Frontal cortex (tissue), 4 donors: ENCODE measurements at places on chromosomes 7 and 10. TPM values are rescaled to one million over a fixed set of nuclear protein-coding genes. Genes with fewer than 3 reads are reported as not detected.

GRCh38 chr10:7389844-7390243 lies 21.0 kb downstream of the SFMBT2 start:
- no peak for DNase-seq

- DNase-seq: peak; percentile 36
Measured at GRCh38 chr7:117715784-117716445, 157.3 kb downstream of the CTTNBP2 start.

GRCh38 chr10:31134311-31134952 lies 102.8 kb upstream of the ZNF438 start:
- no peak for DNase-seq

Gene RINT1
- total RNA-seq: 19.6 TPM

DNA sequence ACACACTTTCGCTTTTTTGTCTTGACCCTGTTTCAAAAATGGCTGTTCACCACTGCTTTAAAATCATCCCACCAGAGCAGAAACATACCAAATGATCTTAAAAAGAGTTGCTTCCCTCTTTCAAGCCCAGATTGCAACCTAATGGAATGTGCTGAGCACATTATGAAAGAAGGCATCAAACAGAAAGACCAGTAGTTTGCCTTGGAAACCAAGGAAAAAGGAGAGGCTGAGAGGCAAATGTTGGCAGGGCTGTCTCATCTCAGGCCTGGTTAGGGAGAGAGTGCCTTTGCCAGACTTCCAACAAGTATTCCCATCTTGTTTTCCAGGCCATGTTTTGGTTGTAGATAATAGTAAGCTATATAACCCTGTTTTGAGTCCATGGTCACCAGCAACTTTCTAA lies 64.3 kb downstream of the ABCB4 start:
- DNase-seq: no peak

Gene TAS2R4
- 2.0 TPM for total RNA-seq

Gene CUBN
- total RNA-seq: 1.2 TPM

Gene SAMD9L
- 1.6 TPM for total RNA-seq

DNA sequence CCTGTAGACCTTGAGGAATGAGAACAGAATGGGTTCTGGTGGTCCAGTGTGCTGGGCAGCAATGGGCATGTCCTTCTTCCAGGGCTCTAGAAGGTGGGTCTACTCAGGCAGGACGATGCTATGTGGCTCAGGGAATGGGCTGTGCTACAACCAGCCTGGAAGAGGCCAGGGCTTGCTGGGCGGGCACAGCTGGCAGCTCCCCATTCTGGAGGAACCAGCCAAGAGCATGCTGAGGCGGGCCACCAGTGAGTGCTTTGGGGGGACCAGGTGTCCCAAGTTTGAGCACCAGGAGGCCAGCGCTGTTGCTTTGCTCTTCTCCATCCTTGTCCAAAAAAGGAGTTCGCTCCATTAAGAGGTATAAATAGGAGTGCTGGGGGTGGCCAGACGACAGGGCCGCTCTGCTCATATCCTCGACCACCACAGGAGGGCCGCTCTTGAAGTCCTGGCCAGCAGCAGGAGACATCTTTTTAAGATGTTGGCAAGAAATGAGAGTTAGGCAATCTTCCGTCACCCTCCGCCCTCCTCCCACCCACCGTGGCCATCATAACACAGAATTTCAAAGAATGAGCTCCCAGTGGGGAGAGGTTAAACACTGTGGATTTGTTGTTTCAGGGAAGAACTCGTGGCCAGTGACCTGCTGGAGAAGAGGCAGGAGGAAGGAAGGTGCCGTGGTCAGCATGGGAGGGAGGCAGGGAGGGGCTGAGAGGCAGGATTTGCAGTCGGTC lies 141.3 kb downstream of the GRK5 start:
- no peak for DNase-seq

- no peak for DNase-seq
Measured at GRCh38 chr10:28425422-28425821, 107.5 kb upstream of the WAC start.

DNA sequence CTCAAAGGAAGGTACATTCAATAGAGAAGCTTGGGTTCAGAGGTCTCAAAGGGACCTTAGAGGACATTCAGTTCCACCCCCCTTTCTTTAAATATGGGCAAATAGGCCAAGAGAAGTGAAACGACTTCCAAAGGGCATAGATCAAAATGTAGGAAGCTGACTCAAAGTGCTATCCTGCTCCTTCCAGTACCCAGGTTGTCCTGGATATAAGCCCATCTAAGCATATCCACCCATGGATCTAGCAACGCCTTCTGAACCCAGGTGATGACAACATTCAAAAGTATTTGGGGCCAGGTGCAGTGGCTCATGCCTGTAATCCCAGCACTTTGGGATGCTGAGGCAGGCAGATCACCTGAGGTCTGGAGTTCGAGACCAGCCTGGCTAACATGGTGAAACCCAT lies 5.3 kb downstream of the ATXN7L1 start:
- DNase-seq: no peak

- DNase-seq: no peak
Measured at GRCh38 chr7:8303904-8304528, 42.0 kb upstream of the ICA1 start.
